Kidney glomerular epithelial cell (primary cell): ENCODE measurements at places on chromosomes 12 and 14.
A peak's percentile ranks its signal among the peaks of the same experiment; 100 is the strongest.

DNA sequence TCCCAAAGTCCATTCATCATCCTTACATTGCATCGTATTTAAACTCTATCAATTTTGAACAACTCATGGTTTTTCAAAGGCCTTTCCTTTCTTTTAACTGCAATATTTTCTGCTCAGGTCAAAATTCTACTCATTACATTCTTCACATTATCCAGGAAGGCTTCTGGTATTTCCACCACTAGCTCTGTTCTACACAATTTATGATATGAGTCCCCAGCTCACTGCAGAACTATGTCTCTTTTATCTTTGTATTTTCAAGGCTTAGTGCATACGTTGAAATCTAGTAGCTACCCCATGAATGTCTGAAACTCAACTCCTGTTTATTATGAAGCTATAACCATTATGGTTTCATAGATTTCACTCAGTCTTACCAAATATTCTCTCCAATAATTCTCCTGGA is 282.9 kb downstream of the DUSP6 start:
- DNase-seq: no peak

DNA sequence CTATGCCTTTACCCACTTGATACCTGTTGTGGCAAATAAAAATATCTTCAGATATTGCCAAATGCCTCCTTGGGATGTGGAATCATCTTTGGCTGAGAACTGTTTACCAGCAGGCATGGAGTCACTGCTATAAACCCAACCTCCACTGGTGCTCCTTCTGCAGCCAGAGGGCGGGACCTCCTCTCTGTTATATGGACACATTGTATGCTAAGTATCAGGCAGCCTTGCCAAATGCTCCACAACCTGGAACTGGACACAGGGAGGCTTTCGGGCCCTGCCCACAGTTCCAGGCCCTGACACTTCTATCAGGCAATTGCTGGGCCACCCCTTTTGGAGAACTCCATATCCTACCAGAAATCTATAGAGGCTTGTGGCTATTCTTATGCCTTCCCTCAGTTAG is 201.0 kb downstream of the TMX1 start:
- no peak for DNase-seq

DNA sequence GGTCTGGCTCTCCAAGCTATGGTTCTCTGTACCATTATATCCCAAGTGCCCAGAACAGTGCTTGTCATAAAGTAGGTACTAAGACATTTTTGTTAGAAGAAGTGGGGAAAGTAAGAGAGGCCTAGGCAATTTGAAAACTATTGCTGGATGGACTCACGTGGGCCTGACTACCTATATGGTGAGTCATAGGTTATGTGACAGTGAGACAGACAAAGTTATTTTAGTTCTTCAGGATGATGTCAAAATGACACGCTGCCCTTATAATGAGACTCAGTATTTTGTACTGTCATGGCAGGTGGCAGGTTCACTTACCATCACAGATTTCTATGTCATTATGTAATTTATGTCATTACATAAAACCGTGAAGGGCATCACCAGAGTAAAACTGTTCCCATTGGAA is 53.1 kb downstream of the PARP11 start:
- peak; percentile 9 for DNase-seq

DNA sequence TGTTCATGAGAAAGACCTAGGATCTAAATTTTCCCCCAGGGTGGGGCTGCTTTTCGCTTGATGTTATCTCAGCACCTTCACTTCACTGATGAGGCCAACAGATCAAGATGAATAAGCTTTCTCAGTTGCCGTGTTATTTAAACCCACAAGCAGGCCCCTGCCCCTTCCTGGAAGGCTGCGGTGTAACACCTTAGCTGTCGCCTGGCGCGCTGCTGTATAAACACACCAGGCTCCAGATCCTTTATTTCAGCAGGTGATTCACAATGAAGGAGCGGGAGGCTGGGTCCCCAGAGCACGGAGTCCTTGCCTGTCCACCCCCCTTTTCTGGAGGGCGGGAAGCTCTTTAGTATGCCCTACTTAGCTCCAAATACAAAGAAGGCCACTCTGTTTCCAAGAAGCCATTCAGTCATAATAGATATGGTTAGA is 515.4 kb downstream of the FUT8 start:
- DNase-seq: no peak

DNA sequence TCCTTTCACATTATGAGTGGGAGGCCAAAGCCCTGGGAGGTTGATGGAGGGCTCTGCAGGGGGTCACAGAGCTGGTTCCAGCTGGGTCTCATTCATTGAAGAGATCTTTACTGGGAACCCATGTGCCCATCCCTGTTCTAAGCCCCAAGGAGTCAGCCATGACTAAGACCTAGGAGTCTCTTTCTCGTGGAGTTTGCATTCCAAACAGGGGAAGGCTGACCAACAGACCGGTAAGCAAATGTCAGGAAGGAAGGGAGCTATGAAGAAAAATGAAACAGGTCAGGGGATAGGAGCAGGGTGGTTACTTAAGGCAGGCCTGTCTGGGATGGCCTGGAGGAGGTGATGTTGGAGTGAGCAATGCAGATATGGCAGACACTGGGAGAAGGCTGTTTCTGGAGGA is 31.5 kb downstream of the SYNDIG1L start:
- DNase-seq: peak; percentile 49

DNA sequence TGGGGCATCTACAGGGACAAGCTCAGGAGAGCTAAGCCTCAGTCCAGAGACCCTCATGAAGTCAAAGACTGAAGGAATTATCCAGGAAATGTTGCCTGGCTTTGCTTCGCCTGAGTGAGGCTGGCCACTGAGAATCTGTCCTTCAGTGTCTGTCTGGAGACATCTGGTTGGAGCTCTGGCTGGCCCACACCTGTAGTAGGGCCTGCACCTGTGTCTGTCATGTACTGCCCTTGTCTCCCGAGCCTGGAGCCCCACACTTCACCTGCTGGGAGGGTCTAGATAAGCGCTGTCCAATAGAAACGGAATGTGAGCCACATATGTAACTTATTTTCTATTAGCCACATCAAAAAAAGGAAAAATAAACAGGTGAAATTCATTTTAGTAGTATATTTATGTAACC is 9.9 kb upstream of the HDAC7 start:
- no peak for DNase-seq

DNA sequence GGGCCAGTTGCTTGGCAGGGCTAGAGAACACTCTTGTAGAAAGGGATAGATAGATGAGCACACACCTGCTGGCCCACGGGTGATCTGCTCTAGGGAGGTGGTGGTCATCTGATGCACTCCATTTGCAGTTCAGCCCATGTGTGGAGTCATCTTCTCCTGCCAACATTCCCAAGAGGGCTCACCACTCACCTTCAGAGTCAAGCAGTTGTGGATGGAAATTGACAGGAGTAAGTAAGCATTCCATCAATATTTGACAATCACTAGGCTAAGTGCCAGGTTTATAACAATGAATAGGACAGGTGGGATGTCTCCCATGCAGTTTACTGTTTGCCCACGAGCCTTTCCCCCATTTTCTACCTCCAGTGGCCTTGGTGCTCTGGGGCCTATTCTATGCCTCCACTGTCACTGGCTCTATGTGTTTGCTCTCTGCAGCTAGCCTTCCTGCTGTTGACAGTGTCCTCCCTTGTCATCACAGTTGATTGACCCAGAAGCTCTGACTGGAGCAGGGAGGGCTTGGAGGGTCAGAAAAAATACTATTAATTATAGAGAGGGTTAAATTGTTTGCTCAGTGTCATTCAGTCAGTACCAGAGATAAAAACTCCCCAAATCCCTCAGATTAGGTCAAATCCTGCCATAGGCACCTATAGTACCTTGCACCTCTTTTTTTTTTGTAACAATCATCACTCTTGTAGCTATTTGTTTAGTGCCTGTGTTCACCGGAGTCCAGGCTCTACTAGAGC is 134.6 kb upstream of the PZP start:
- no peak for DNase-seq

GRCh38 chr12:16844875-16845274 is 238.9 kb upstream of the LMO3 start:
- no peak for DNase-seq

GRCh38 chr14:68711561-68712309 is 81.1 kb downstream of the ZFP36L1 start:
- no peak for DNase-seq

GRCh38 chr12:12201274-12201758 is 65.5 kb downstream of the LRP6 start:
- no peak for DNase-seq

GRCh38 chr12:46981622-46982021 is 97.8 kb upstream of the PCED1B start:
- DNase-seq: no peak

GRCh38 chr12:40864891-40865290 is 172.7 kb downstream of the CNTN1 start:
- DNase-seq: no peak

- no peak for DNase-seq
Observed at GRCh38 chr12:57319678-57320469, 68.9 kb upstream of the STAC3 start.

GRCh38 chr12:94092516-94093241 is 55.7 kb upstream of the PLXNC1 start:
- no peak for DNase-seq

DNA sequence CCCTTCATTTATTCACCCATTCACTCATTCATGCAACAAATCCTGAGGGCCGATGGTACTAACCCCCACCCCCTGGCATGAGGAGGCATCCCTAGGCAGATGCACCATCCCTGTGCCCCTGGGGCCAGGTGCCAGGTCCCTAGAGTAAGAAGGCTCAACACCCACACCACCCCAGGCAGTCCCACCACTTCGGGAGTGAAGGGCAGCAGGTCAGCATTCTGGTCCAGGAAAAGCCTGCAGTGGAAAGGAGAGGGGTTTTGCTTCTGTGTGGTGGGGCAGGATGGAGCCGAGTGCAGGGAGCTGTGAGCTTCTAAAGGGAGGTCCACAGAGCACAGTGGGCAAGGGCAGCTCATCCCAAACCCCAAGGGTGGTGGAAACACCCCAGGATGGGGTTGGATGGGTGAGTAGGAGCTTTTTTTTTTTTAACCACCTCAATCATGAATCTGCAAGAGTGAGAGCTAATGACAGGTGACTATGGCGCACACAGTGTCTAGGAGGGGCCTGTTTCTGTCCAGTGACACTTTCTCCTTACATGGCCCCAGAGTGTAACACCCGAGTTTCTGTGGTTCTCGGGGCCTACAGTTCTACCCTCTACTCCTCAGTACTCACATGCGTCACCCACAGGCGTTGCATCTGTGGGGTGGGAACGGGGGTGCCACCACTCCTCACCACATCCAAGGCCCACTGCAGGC is 414.3 kb downstream of the TMEM121 start:
- DNase-seq: no peak

- DNase-seq: no peak
Observed at GRCh38 chr12:55733021-55733555, 4.3 kb upstream of the CD63 start.

DNA sequence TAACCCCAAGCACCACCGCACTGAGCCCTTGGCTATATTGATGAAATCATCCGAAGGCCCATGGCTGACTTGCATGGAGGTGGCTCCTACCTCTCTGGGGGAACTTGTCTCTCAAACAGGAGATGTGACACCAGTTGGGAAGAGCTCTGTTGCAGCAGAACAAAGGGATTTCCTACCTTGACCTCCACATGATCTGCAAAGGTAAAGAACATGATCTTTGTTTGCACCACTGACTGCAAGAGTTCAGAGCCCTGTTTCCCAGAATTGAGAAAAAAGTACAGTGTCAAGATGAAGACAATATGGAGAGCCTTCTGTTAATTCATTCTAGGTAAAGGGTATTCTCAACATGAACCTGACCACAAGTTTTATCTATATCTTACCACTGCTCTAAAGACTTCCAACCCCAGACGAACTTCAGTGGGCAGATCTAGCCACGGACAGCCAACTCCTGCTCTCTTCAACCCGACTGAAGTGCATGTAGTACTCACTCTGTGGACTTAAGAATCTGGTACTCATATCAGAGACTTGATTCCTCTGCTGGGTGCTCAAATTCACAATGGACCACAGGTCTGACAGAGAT is 32.1 kb downstream of the ZFYVE26 start:
- DNase-seq: no peak

GRCh38 chr12:54028314-54029201 is at the start of gene HOXC6:
HOXC6 (plus strand) TSS chr12:54028440; CDS start chr12:54028522, 82 bp downstream.
- no peak for DNase-seq

- DNase-seq: peak; percentile 6
Observed at GRCh38 chr12:100661300-100661951, 87.9 kb downstream of the GAS2L3 start.

DNA sequence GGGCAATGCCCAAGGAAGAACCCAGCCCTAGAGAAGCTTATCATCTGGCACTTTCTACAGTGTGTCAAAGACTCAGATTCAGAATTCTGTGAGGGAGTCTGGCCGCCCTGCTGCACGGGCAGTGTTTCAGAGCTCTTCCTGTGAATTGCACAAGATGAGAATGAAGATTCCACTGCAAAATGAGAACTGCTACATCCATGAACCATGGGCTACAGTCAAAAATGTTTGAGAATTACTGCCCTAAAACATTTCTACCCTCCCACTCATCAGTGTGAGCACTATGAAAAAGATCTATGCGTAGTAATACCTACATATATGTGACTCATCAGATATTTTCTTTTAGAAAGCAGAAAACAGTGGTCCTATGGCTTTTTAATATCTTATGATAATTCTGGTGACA is 104.0 kb downstream of the STAB2 start:
- DNase-seq: no peak

DNA sequence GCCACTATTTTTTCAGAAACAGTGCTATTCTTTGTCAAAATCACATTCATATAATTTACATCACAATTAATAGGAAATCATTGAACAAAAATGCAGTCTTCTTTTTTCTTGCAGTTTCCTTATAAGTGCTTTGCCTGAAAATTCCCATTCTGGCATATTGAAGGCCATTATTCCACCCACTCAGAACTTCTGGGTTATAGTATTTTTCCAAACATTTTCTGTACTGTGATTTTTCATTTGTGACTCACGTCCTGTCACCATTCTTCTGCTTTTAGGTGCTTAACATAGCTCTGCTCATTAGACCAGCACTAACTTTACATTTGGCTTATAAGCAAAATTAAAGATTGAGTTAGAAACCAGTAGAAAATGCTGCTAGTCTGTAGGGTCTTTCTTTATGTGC is 241.0 kb upstream of the NPAS3 start:
- peak; percentile 78 for DNase-seq

- no peak for DNase-seq
Observed at GRCh38 chr12:92108651-92109050, 37.0 kb downstream of the BTG1 start.

DNA sequence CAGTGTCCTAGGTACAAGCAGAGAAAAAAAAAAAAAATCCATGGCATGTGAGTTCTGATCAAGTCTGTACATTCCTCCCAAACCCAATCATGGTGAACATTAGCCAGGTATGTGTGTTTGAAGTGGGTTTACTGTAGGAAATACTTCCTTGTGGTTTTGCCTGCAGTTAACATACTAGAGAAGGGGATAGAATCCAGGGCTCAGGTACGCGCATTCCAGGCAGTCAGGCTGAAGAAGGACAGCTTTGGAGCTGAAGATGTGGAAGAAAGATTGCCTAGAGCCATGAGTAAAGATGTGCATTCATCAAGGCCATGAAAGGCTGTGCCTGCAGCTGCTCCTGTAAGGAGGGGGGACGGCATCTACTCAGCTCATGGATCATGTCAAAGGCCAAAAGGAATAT is 88.2 kb upstream of the NTF3 start:
- DNase-seq: no peak
